ENCODE measurements at places on chromosomes 5 and 9. TPM values are rescaled to one million over a fixed set of nuclear protein-coding genes. Genes with fewer than 3 reads are reported as not detected.
A peak's percentile ranks its signal among the peaks of the same experiment; 100 is the strongest.

- no peak overlapping the region for H3K4me3 ChIP-seq
- H3K36me3 ChIP-seq: no peaks in the 10 kb centered on the region
- no peaks in the 10 kb centered on the region for H3K4me1 ChIP-seq
- no peak overlapping the region for H3K27ac ChIP-seq
- no peak for DNase-seq
- no peaks in the 10 kb centered on the region for H3K27me3 ChIP-seq
These were observed 1.7 kb upstream of the TAF7 start for GRCh38 chr5:141322261-141322660.

- no peaks in the 10 kb centered on the region for H3K27me3 ChIP-seq
- no peak overlapping the region for H3K27ac ChIP-seq
- H3K4me3 ChIP-seq: no peak overlapping the region
- peaks cover 6% of the 10 kb centered on the region for H3K4me1 ChIP-seq
- DNase-seq: no peak
These were observed 407.4 kb upstream of the TNC start for GRCh38 chr9:115525111-115526058.

DNA sequence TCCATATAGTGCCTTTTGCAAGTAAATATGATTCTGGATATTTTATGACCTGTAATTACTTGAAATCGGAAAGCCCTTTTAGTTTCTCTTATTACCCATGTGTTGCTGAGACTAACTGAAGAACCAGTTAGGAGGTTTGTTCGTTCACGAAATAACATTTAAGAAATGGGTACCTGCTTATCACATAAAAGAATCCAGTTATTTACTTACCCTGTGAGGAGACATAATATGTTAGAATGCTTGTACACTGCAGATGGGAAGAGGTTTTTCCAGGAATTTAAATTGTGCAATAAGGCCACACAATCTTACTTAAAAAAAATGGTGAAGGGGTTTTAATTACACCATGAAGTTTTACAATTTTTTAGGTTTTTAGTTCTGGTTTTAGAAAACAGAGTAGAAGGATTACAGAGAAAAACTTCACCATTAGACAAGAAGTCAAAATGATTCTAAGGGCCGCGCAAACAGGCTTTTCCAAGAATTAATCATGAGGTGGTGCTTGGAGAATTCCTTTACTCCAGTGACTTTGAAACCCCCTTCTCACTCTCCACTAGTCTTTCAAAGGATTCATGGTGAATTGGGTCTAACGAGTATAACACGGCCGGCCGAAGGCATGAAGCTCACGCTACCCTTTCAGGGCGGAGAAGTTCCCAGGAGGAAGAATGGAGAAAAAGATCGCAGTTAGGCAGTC lies 1.1 kb upstream of the PTGER4 start:
- peaks cover 2% of the 10 kb centered on the region for H3K27me3 ChIP-seq
- H3K4me3 ChIP-seq: peak overlapping the region; percentile 68
- H3K4me1 ChIP-seq: peaks cover 6% of the 10 kb centered on the region
- H3K36me3 ChIP-seq: no peaks in the 10 kb centered on the region

- no peaks in the 10 kb centered on the region for H3K27me3 ChIP-seq
- DNase-seq: peak; percentile 53
- H3K4me1 ChIP-seq: no peaks in the 10 kb centered on the region
- H3K36me3 ChIP-seq: no peaks in the 10 kb centered on the region
- peak overlapping the region; percentile 15 for H3K4me3 ChIP-seq
These were observed 25.8 kb downstream of the FPGS start for GRCh38 chr9:127828262-127829031.

DNA sequence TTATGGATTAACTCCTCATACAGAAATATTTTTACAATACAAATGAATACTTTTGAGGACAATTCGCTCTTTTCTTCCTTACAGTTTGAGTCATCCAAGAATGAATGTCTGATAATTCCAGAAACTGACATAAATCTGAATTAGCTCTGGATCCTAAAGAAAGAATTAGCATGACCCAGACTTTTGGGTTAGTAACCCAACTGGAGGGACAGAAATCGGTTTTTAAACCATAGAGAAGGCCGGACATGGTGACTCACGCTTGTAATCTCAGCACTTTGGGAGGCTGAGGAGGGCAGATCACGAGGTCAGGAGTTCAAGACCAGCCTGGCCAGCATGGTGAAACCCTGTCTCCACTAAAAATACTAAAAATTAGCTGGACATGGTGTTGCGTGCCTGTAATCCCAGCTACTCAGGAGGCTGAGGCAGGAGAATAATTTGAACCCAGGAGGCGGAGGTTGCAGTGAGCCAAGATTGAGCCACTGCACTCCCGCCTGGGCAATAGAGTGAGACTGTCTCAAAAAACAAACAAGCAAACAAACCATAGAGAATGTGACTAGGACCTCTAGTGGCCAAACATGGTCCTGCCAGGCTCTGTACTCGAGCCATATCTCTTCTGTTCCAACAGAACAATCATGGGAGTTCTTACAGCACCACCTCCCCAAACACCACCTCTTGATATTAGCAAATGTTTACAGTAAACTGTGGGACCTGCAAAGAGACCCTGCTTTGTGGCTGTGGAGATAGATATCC lies 44.8 kb downstream of the LURAP1L start:
- H3K4me3 ChIP-seq: no peak overlapping the region
- no peaks in the 10 kb centered on the region for H3K4me1 ChIP-seq
- no peak for DNase-seq
- no peaks in the 10 kb centered on the region for H3K36me3 ChIP-seq

DNA sequence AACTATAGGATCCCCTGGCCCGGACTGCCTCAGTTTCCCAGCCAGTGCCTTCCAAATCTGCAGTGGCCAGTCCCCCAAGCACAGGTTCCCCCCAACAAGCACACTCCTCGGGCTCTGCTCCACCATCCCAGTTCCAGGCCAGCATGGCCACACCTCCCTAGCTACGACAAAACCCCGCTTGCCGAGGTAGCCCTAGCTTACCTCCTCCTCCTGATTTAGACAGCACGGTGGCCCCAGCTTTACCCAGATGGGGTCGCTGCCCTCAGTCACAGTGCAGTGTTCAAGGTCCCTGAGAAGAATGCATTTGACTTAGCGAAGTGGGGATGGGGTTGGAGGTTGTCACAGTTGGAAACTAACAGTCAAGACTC lies 40.8 kb upstream of the GARNL3 start:
- H3K36me3 ChIP-seq: no peaks in the 10 kb centered on the region
- peak overlapping the region; percentile 76 for H3K4me3 ChIP-seq
- H3K27me3 ChIP-seq: no peaks in the 10 kb centered on the region

GRCh38 chr5:168976311-168976970 lies 324.5 kb downstream of the SLIT3 start:
- no peak overlapping the region for H3K4me3 ChIP-seq
- no peaks in the 10 kb centered on the region for H3K27me3 ChIP-seq
- H3K36me3 ChIP-seq: no peaks in the 10 kb centered on the region
- H3K4me1 ChIP-seq: no peaks in the 10 kb centered on the region
- H3K27ac ChIP-seq: no peak overlapping the region
- DNase-seq: no peak

DNA sequence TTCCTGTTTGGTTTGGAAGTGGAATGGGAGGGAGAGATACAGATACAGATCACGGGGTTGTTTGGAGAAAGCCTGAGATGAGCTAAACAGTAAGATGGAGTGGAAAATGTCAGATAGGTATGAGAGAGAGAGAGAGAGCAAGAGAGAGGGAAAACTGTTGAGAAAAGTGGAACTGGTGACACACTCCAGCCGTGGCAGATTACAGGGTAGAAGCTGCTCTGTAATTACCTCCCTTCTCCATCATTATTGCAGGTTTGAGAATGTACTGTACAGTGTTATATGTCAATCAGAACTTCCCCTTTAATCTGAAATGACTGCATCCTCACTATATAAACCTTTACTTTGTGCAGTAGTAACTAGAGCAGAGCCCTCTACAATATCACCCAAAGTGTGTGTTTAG lies 74.5 kb upstream of the WWC1 start:
- no peak overlapping the region for H3K27ac ChIP-seq
- no peaks in the 10 kb centered on the region for H3K4me1 ChIP-seq
- no peaks in the 10 kb centered on the region for H3K27me3 ChIP-seq

GRCh38 chr9:14932641-14933040 lies 22.4 kb upstream of the FREM1 start:
- H3K4me1 ChIP-seq: no peaks in the 10 kb centered on the region
- no peaks in the 10 kb centered on the region for H3K36me3 ChIP-seq
- H3K4me3 ChIP-seq: no peak overlapping the region
- no peaks in the 10 kb centered on the region for H3K27me3 ChIP-seq

DNA sequence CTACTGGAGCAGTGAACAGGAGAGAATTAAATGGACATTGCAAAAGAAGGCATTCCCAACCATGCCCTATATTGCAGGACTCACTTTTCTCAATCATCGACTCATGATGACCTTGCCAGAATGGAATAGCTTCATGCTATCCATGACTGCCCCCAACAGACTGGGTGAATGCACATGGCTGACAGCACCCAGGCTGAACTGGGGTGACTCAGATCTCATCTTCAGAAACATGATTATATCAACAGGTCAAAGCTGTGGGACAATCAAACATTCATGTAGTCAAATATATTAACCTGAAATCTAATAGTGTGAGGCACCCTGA lies 34.7 kb upstream of the MIER3 start:
- H3K27me3 ChIP-seq: no peaks in the 10 kb centered on the region
- H3K27ac ChIP-seq: no peak overlapping the region
- no peaks in the 10 kb centered on the region for H3K4me1 ChIP-seq

DNA sequence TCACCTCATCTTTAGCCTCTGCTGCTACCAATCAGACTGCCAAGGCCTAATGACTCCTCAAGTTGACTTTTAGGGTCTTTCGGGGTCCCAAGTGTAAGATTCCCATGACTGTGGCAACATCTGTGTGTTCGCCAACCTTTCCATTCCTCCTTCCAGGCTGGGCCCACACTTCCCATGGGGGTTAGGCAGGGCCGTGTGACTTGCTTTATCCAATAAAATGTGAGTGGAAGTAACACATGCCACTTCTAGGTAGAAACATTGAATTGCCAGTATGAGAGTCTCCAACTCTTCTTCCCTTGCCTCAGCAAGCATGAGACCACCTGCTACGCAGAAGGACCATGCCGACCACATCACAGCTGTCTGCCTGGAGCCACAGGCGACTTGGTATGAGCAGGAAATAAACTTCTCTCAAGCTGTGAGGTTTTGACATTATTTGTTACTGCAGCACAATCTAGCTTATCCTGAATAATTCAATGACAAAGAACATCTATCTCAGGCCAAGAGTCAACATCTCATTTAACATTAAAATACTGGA lies 190.4 kb upstream of the IER5L start:
- no peak overlapping the region for H3K27ac ChIP-seq
- no peak for DNase-seq
- H3K27me3 ChIP-seq: no peaks in the 10 kb centered on the region
- no peaks in the 10 kb centered on the region for H3K4me1 ChIP-seq

DNA sequence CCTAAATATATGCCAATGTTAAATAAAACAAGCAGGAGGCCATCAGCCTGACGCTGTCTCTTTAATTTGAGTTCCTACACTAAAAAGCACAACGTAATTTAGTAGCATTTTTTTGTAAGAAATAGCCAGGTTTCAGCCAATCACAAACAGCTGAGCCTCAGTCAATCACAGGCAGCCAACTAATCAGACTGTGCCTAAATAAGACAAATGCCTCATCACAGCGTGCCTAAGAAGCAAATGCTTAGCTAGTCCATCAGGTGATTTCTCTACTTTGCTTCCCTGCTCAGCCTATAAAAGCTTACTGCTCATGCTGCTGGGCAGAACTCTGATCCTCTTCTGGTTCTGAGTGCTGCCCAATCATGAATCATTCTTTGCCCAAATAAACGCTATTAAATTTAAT lies 38.3 kb upstream of the RORB start:
- no peak for DNase-seq
- no peaks in the 10 kb centered on the region for H3K27me3 ChIP-seq
- no peaks in the 10 kb centered on the region for H3K36me3 ChIP-seq
- H3K27ac ChIP-seq: no peak overlapping the region
- H3K4me3 ChIP-seq: no peak overlapping the region
- H3K4me1 ChIP-seq: no peaks in the 10 kb centered on the region

DNA sequence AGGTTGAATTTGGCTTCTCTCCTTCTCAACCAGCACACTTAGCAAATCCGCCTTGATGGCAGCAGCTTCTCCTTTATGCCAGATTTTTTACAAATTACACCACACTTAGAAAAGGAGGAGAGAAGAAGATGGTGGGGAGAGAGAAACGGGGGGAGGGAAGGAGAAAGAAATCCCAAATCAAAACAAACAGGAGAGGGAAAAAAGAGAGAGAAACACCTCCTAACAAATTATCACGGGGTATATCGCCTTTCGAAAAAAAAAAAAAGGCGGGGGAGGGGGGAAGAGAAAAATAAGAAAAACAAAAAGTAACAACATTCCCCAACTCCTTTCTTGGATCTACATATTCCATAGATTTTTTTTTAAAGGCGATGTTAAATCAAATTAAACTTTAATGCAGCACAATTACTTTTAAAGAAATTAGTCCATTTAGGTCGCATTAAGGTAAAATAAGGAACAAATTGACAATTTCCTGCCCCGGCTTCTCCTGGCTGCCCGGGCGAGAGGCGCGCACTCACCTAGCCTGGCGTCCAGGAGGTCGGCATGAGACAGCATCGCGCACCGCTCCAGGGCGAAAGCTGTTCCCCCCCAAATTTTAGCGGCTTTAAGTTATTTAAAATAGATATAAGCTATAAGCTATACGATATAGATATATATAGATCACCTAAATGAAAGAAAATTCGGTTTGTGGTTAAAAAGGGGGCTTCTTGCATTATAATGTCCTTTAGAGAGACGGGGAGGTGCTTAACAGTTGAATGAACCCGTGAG lies at the start of gene OTP:
Gene OTP (minus strand): TSS at position 716 of the 765 bp plus-strand sequence. CDS start 164 bp downstream, at position 552.
- H3K27me3 ChIP-seq: peaks cover 61% of the 10 kb centered on the region
- no peak within 1 kb of the TSS for H3K4me3 ChIP-seq
- DNase-seq: no peak
- no peak within 1 kb of the TSS for H3K27ac ChIP-seq
- H3K36me3 ChIP-seq: no peaks in the 10 kb centered on the region
- no peaks in the 10 kb centered on the region for H3K4me1 ChIP-seq

FSTL4 gene
- 4.5 TPM for total RNA-seq

CYLC2 gene
- not detected for total RNA-seq

FABP6 gene
- 2.8 TPM for total RNA-seq

GZMA gene
- not detected for total RNA-seq

DMRT3 gene
- 1.8 TPM for total RNA-seq

CCNJL gene
- total RNA-seq: 26.7 TPM
